ENCODE measurements at places on chromosomes 12 and 14. TPM values are rescaled to one million over a fixed set of nuclear protein-coding genes. Genes with fewer than 3 reads are reported as not detected.

DNA sequence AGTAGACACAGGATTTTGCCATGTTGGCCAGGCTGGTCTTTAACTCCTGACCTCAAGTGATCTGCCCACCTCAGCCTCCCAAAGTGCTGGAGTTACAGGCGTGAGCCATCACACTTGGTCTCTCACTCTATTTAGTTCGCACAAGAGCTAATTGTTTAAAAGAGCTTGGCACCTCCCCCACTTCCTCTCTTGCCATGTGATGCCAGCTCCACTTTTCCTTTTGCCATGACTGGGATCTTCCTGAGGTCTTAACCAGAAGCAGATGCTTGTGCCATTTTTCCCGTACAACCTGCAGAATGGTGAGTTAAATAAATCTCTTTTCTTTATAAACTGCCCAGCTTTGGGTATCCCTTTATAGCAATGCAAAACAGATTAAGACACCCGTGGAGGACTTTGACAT, 200.1 kb upstream of the FRMD6 start:
- no peak for DNase-seq

Gene CSRP2
- 27.0 TPM for total RNA-seq

Gene HOXC13
- not detected for total RNA-seq

DNA sequence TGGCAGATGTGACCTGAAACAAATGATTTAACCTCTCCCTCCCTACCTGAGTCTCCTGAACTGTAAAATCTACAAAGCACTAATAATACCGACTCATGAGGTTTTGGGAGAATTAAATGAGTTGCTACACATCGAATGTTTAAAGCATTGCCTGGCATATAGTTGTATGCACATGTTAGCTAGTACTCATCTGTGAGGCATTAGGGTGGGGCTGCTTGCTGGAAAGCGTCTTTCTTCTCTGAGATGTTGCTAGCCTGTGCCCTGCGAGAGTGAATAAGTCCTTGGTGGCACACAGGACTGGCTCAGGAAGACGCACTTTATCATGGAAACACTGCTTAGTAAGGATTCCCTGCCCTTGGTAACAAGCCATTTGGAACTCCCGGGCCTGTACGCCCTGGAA, 6.1 kb downstream of the RAPGEF3 start:
- DNase-seq, result no peak

- DNase-seq, result no peak
Observed at GRCh38 chr14:69183735-69184134, 7.6 kb upstream of the EXD2 start.

GRCh38 chr12:21552635-21553328, 26.7 kb downstream of the SPX start:
- DNase-seq, result no peak

- DNase-seq, result no peak
Observed at GRCh38 chr12:29110506-29111442, 38.3 kb upstream of the FAR2 start.

DNA sequence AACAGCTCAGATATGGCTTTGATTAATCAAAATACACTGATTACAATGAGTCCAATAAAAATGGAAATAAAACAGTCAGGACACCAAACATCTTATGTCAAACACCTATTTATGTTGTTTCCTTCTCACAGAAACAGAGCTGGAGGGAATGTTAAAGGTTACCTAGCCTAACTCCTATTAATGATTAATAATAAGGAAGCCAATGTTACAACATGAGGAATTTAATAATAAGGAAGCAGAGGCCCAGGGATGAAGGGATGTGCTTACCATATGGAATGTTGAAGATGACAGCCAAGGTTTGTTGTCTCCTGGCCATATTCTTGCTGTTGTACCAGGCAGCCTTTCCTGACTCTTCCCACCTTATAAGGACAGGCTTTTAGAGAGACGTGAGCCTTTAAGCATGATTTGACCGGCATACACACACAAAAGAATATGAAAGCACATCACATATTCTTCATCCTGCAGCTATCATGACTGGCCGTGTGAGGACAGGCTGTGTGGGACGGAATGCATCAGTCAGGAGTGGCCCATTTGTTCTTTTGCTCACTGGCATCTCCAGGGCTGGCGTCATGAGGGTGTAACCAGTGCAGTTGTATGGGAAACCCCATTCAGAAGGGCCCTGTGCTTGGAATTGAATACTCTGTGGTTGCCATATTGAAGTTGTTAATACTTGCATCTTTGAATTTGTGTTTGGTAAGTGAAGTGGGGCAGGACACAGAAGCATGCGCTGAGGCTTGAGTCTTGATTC, 3.1 kb upstream of the GPRC5D start:
- DNase-seq, result no peak

- no peak for DNase-seq
Observed at GRCh38 chr12:89889062-89889461, 180.4 kb upstream of the ATP2B1 start.

- DNase-seq, result no peak
Observed at GRCh38 chr12:50394469-50395029, 1.9 kb downstream of the FAM186A start.

- DNase-seq, result no peak
Observed at GRCh38 chr14:76848879-76849278, 22.7 kb downstream of the LRRC74A start.

Measured in spleen (tissue), 13 donors.